ENCODE measurements at places on chromosomes 12 and 14. TPM values are rescaled to one million over a fixed set of nuclear protein-coding genes. Genes with fewer than 3 reads are reported as not detected.

DNA sequence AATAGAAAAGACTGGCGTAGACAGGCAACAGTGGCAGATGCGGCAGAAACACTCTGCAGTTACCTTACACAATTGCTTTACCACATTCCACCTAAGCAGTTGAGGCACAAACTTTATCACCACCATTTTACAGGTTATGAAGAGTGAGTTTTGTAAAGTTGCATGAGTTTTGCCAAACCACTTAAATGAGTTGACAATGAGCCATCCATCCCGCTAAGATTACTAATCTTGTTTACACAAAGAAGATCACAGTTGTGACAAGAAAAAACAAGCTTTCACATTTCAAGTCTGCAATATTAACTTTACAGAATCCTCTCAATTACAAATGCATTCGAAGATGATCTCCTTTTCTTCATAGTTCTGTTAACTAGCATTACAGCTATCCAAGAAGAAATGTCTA, 1.8 kb downstream of the TMCC3 start:
- H3K27ac ChIP-seq, result no peak overlapping the region
- peaks cover 17% of the 10 kb centered on the region for H3K4me1 ChIP-seq
- peaks cover 60% of the 10 kb centered on the region for H3K27me3 ChIP-seq
- no peaks in the 10 kb centered on the region for H3K36me3 ChIP-seq
- DNase-seq, result no peak
- H3K4me3 ChIP-seq, result no peak overlapping the region

- H3K36me3 ChIP-seq, result peaks cover 14% of the 10 kb centered on the region
- H3K27me3 ChIP-seq, result no peaks in the 10 kb centered on the region
- H3K4me1 ChIP-seq, result peaks cover 26% of the 10 kb centered on the region
- peak; percentile 87 for DNase-seq
Measured at GRCh38 chr14:22002860-22003284, 329.3 kb upstream of the OR4E1 start.

GRCh38 chr12:81080431-81080983, 2.6 kb downstream of the ACSS3 start:
- peaks cover 21% of the 10 kb centered on the region for H3K27me3 ChIP-seq
- DNase-seq, result no peak
- H3K36me3 ChIP-seq, result no peaks in the 10 kb centered on the region

SPTB gene
- total RNA-seq, result 0.60 TPM

GRCh38 chr12:51033048-51033447, 6.9 kb upstream of the SLC11A2 start:
- H3K27ac ChIP-seq, result no peak overlapping the region
- H3K4me3 ChIP-seq, result no peak overlapping the region
- H3K4me1 ChIP-seq, result peaks cover 7% of the 10 kb centered on the region
- no peaks in the 10 kb centered on the region for H3K27me3 ChIP-seq

DNA sequence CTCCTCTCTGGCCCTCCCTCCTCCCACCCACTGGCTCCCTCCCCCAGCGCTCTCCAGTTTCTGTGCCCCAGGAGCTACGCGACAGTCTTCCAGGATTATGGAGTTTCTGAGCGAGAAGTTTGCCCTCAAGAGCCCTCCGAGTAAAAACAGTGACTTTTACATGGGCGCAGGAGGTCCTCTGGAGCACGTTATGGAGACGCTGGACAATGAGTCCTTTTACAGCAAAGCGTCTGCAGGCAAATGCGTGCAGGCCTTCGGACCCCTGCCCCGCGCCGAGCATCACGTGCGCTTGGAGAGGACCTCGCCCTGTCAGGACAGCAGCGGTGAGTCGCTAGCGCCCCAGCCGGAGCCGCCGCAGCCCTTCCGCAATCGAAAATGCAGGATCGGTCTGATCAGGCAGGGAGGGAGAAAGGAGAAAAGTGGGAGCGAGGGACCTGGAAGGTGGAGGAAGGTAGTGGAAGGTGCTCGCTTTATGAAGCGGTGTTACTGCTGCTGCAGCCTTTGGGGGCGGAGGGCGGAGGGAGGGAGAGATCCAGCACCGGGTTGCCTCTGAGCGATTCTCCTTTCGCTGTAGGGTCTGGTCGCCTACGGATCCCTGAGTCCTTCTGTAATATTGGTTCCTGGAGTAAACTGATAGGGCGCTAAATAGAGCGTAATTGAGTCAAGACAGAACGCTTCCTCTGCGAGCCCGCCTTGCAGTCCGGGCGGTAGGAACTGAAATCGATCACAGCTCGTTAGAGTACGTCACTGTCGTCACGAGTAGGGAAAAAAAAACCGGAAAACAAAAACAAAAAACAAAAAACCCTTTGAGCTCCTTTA, at the start of gene ALX1:
TSS of gene ALX1 (plus strand) at position 56 of the 819 bp plus-strand sequence. CDS start at position 98, 42 bp downstream.
- H3K27me3 ChIP-seq, result peaks cover 56% of the 10 kb centered on the region
- peak; percentile 10 for DNase-seq
- peak within 1 kb of the TSS; percentile 47 for H3K4me3 ChIP-seq
- no peaks in the 10 kb centered on the region for H3K36me3 ChIP-seq
- no peak within 1 kb of the TSS for H3K27ac ChIP-seq
- H3K4me1 ChIP-seq, result peaks cover 5% of the 10 kb centered on the region

- H3K27me3 ChIP-seq, result no peaks in the 10 kb centered on the region
- no peaks in the 10 kb centered on the region for H3K36me3 ChIP-seq
- no peak for DNase-seq
- H3K4me1 ChIP-seq, result no peaks in the 10 kb centered on the region
- no peak overlapping the region for H3K4me3 ChIP-seq
- H3K27ac ChIP-seq, result no peak overlapping the region
Measured at GRCh38 chr14:87679866-87680265, 313.1 kb downstream of the GALC start.

DNA sequence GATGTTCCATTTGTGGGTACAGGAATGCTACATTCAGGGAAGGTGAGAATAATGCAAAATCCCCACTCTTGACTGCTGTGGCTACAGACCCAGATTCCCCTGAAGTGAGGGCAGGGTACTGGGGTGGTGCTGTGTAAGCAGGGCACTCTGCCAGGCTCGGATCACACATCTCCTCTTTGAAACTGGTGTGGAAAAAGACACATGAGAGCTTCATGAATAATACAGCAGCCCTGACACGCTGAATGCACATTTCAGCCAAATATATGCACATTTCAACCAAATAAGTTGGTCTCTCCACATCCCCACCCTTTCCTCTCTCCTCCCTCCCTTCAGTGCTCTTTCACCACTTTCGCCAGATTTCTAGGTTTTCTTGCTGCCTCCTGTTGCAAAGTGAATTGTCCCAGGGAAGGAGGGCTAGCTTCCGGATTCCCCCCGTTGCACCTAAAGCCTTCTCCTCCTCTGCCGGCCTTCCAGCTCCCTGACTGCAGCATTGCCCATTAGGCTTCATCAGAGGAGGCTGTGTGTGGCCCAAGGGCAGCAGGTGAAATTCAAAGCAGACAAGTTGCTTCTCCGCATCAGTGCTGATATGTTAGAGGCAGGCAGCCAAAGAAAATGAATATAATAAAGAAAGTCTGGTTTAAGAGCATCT, 118.2 kb upstream of the TMCC3 start:
- no peaks in the 10 kb centered on the region for H3K4me1 ChIP-seq
- H3K27me3 ChIP-seq, result peaks cover 6% of the 10 kb centered on the region
- no peak overlapping the region for H3K27ac ChIP-seq
- no peak for DNase-seq
- no peak overlapping the region for H3K4me3 ChIP-seq

- no peaks in the 10 kb centered on the region for H3K4me1 ChIP-seq
- H3K36me3 ChIP-seq, result no peaks in the 10 kb centered on the region
- H3K27ac ChIP-seq, result no peak overlapping the region
- H3K4me3 ChIP-seq, result no peak overlapping the region
- no peak for DNase-seq
Measured at GRCh38 chr12:2251526-2252209, 198.9 kb downstream of the CACNA1C start.

DNA sequence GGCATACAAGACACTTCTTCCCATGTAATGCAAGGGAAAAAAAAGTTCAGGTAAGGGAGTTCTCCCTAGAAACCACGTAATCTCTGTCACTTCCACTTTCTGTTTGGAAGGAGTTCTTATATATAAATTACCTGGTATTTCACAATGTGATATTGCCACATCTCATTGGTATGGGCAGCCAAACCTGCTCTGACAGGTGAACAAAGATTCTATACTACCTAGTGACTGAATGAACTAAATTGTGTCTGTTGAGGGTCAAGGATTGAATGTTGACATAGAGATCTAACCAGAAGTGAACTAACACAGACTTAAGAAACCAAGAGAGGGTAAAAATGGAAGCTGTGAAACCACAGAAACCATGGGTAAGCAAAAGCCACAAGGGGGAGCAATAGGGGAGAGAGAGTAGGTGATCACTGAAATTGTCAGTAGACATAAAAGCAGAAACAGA, 161.3 kb downstream of the RPL10L start:
- no peak overlapping the region for H3K4me3 ChIP-seq
- H3K27me3 ChIP-seq, result no peaks in the 10 kb centered on the region
- H3K36me3 ChIP-seq, result no peaks in the 10 kb centered on the region
- DNase-seq, result peak; percentile 4
- H3K27ac ChIP-seq, result no peak overlapping the region
- no peaks in the 10 kb centered on the region for H3K4me1 ChIP-seq

GPR137C gene
- total RNA-seq, result 0.04 TPM

TPPP2 gene
- total RNA-seq, result not detected

GRCh38 chr14:28902930-28903329, 136.3 kb downstream of the FOXG1 start:
- no peak overlapping the region for H3K4me3 ChIP-seq
- DNase-seq, result no peak
- no peaks in the 10 kb centered on the region for H3K4me1 ChIP-seq
- H3K36me3 ChIP-seq, result no peaks in the 10 kb centered on the region
- H3K27me3 ChIP-seq, result no peaks in the 10 kb centered on the region

- H3K27me3 ChIP-seq, result no peaks in the 10 kb centered on the region
- H3K4me3 ChIP-seq, result no peak overlapping the region
- H3K27ac ChIP-seq, result no peak overlapping the region
- DNase-seq, result no peak
- H3K4me1 ChIP-seq, result no peaks in the 10 kb centered on the region
Measured at GRCh38 chr14:77830692-77831091, 30.8 kb downstream of the ADCK1 start.

GRCh38 chr14:64800000-64800399, 79.7 kb downstream of the SPTB start:
- no peaks in the 10 kb centered on the region for H3K36me3 ChIP-seq
- no peaks in the 10 kb centered on the region for H3K4me1 ChIP-seq
- H3K4me3 ChIP-seq, result no peak overlapping the region
- H3K27ac ChIP-seq, result no peak overlapping the region
- H3K27me3 ChIP-seq, result no peaks in the 10 kb centered on the region

KCNC2 gene
- total RNA-seq, result not detected

DNA sequence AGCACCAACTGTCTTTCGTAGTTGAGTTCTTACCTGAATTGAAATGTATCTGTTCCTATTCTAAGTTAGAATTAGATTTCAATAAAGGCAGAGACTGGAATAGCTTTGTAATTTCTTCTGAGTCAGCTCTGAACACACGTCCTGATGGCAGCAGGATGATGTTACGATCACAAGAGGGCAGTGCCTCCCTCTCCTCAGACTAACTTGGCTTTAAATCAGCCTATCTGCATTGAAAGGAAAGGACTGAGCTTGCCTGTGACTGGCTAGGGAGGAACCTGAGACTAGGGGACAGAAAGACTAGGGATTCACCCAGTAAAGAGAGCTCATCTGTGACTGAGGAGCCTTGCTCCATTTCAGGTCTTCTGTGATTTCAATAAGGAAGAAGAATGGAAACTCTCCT, 323.7 kb upstream of the OR4E1 start:
- H3K36me3 ChIP-seq, result peaks cover 7% of the 10 kb centered on the region
- peaks cover 27% of the 10 kb centered on the region for H3K4me1 ChIP-seq
- DNase-seq, result peak; percentile 54
- peak overlapping the region; percentile 96 for H3K27ac ChIP-seq

- H3K4me3 ChIP-seq, result no peak overlapping the region
- no peaks in the 10 kb centered on the region for H3K4me1 ChIP-seq
- H3K27me3 ChIP-seq, result no peaks in the 10 kb centered on the region
- no peak for DNase-seq
- peaks cover 3% of the 10 kb centered on the region for H3K36me3 ChIP-seq
Measured at GRCh38 chr12:106490264-106490663, 92.5 kb upstream of the RFX4 start.

DNA sequence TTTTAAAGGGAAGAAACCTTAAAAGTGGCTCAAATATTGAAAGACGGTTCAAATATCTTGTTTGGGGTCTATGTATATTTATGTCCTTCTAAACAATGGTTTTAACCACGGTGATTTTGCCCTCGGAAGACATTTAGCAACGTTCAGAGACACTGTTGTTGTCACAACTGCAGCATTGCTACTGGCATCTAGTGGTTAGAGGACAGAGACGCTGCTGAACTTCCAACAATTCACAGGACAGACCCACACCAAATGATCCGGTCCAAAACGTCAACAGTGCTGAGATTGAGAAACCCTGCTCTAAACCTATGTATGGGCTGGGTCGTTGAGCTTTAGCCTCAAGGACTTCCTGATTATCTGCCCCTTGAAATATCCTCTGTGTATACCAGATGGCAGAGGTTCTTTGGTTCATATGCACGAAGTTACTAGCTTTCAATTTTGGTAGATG, 1.7 kb downstream of the ANGEL1 start:
- peaks cover 32% of the 10 kb centered on the region for H3K36me3 ChIP-seq
- peak overlapping the region; percentile 7 for H3K27ac ChIP-seq
- DNase-seq, result peak; percentile 38
- no peaks in the 10 kb centered on the region for H3K27me3 ChIP-seq
- H3K4me1 ChIP-seq, result peaks cover 27% of the 10 kb centered on the region

CD163 gene
- not detected for total RNA-seq

GRCh38 chr14:29721586-29721985, 206.1 kb downstream of the PRKD1 start:
- no peak for DNase-seq
- no peak overlapping the region for H3K27ac ChIP-seq
- H3K36me3 ChIP-seq, result no peaks in the 10 kb centered on the region
- no peak overlapping the region for H3K4me3 ChIP-seq

PTPN6 gene
- total RNA-seq, result 483 TPM

DNA sequence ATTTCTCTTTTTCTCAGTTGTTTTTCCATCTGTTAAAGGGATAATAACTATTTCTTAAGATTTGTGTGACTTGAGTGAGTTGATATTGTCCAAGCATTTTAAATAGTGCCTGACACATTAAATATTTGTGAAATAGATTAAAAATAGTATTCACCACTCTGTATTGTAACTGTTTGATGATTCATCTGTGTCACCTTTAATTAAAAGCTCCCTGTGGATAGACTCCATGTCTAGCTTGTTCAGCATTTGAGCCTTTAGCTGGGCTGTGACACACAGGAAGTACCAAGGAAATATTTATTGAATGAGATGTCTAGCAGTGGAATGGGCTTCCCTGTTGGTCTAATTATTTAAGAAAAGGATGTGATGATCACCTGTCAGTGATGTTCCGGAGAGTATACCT, 1.8 kb upstream of the GLIPR1L2 start:
- no peak overlapping the region for H3K4me3 ChIP-seq
- no peak for DNase-seq
- peaks cover 2% of the 10 kb centered on the region for H3K36me3 ChIP-seq
- H3K4me1 ChIP-seq, result peaks cover 41% of the 10 kb centered on the region
- no peak overlapping the region for H3K27ac ChIP-seq

GRCh38 chr12:96121271-96121711, 72.9 kb upstream of the ELK3 start:
- peaks cover 12% of the 10 kb centered on the region for H3K4me1 ChIP-seq
- no peak for DNase-seq
- no peak overlapping the region for H3K27ac ChIP-seq
- no peaks in the 10 kb centered on the region for H3K27me3 ChIP-seq

Data from activated CD4-positive, alpha-beta T cell treated with anti-CD3 and anti-CD28 coated beads for 36 hours (primary cell).